Activated CD8-positive, alpha-beta T cell treated with anti-CD3 and anti-CD28 coated beads for 36 hours (primary cell): ENCODE measurements at places on chromosomes 2 and 18. TPM values are rescaled to one million over a fixed set of nuclear protein-coding genes. Genes with fewer than 3 reads are reported as not detected.
A peak's percentile ranks its signal among the peaks of the same experiment; 100 is the strongest.

GRCh38 chr2:120566331-120567035, 169.2 kb upstream of the GLI2 start:
- peaks cover 2% of the 10 kb centered on the region for H3K27me3 ChIP-seq
- no peak overlapping the region for H3K4me3 ChIP-seq
- no peaks in the 10 kb centered on the region for H3K4me1 ChIP-seq

DNA sequence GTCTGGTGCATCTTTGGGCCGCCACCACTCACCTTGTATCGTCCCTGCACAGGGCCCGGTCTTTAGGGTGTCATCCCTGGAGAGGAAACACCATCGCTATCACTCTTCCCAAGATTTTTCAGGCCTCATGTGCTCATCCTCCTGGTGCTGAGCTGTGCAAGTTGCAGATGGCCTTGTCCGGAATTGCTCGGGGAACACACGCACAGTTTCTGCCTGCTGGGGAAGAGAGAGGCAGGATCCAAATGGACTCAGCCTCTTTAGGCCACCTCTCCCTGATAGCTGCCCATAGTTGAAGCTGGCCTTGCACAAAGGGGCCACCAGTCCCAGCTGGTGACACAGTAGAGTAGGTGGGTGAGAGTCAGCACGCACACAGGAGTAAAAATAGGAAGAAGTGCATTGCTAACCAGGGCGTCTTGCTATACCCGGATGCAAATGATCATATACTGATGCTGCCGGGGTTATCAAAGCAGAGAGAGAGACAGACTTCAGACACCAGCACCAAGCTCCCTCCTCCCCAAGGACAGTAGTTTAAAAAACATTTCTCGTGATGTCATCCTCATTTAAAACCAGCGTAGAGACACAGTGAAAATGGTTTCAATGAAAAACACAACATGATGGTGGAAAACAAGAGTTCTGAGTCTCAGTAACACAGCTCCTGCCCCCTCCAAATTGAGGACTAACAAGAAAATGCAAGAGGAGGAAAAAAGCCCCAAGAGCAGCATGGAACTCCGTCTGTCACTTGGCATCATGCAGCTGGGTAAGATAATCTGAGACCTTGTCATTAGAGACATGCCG, 147.5 kb upstream of the NCK2 start:
- DNase-seq: no peak
- no peaks in the 10 kb centered on the region for H3K36me3 ChIP-seq
- no peak overlapping the region for H3K4me3 ChIP-seq
- peak overlapping the region; percentile 26 for H3K27ac ChIP-seq
- H3K27me3 ChIP-seq: no peaks in the 10 kb centered on the region
- peaks cover 35% of the 10 kb centered on the region for H3K4me1 ChIP-seq

GRCh38 chr2:23492337-23492675, 107.3 kb downstream of the KLHL29 start:
- H3K27me3 ChIP-seq: peaks cover 16% of the 10 kb centered on the region
- H3K27ac ChIP-seq: no peak overlapping the region
- H3K36me3 ChIP-seq: no peaks in the 10 kb centered on the region
- H3K4me1 ChIP-seq: peaks cover 51% of the 10 kb centered on the region
- DNase-seq: no peak

Gene MC2R
- not detected for total RNA-seq

Gene PECR
- total RNA-seq: 22.5 TPM
